Endothelial cell (in vitro differentiated cells): ENCODE measurements at places on chromosomes 7 and 10.

GRCh38 chr7:15418264-15418663 is 143.6 kb downstream of the AGMO start:
- H3K27ac ChIP-seq, result no peak overlapping the region
- no peaks in the 10 kb centered on the region for H3K27me3 ChIP-seq
- H3K4me3 ChIP-seq, result no peak overlapping the region
- no peaks in the 10 kb centered on the region for H3K36me3 ChIP-seq

DNA sequence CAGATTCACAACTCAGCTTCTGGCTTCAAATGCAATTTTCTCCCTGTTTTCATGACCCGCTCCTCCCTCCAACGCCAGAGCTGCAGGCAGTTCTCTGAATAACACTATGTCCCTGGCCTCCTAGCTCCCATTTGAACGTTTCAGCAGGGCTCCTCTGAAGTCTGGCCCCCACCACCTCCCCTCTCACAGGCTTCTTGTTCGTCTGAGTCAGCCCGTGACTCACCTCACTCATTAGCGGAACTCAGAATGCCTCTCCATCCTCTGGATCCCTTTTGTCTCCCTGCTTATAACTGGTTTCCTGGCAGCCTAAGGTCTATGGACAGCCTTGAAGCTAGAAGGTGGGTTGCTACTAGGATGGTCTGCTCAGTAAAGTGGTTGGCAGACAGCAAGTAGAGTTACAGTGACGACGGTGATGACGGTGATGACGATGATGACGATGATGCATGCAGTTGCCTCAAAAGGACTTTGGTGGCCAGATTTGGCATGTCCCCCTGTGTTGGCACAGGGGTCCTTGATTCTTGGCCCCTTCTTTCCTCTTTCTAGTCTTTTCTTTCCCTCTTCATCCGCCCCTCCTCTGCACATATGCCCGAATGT is 83.3 kb upstream of the MKLN1 start:
- no peaks in the 10 kb centered on the region for H3K36me3 ChIP-seq
- H3K4me3 ChIP-seq, result no peak overlapping the region
- H3K27me3 ChIP-seq, result peaks cover 2% of the 10 kb centered on the region
- H3K27ac ChIP-seq, result no peak overlapping the region
- H3K4me1 ChIP-seq, result no peaks in the 10 kb centered on the region

GRCh38 chr7:33578881-33579672 is 326.3 kb upstream of the BMPER start:
- H3K4me1 ChIP-seq, result peaks cover 22% of the 10 kb centered on the region
- no peak overlapping the region for H3K27ac ChIP-seq
- peaks cover 6% of the 10 kb centered on the region for H3K36me3 ChIP-seq
- DNase-seq, result no peak
- no peak overlapping the region for H3K4me3 ChIP-seq
- peaks cover 4% of the 10 kb centered on the region for H3K27me3 ChIP-seq

DNA sequence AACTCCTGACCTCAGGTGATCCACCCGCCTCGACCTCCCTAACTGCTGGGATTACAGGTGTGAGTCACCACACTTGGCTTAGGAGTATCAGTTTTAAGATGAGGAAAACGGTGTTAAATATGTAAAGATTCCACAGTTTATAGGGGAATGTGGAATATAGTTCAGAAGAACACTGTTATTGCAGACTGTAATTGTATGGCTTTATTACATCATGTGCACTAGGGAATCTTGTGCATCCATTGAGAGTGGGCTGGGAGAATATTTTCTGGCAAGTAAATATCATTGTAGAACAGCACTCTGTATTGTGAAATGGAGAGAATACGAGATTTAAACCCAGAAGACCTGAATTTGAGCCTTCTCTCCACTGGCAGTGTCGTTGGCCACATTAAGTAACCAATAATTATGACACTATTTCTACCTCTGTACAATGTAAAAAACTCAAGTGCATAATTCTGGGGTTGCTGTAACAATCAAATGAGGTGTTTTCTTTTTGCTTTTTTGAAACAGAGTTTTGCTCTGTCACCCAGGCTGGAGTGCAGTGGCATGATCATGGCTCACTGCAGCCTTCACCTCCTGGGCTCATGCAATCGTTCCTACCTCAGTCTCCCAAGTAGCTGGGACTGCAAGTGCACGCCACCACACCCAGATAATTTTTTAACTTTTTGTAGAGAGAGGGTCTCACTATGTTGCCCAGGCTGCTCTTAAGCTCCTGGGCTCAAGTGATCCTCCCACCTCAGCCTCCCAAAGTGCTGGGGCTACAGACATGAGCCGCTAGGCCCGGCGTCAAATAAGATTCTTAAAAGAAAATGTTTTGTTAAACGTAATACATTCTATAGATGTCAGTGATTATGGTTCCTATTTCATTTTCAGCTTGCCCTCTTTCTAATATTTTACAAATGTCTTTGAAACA is 12.0 kb upstream of the PARD3 start:
- DNase-seq, result no peak
- no peak overlapping the region for H3K27ac ChIP-seq
- H3K4me3 ChIP-seq, result no peak overlapping the region
- no peaks in the 10 kb centered on the region for H3K36me3 ChIP-seq
- H3K27me3 ChIP-seq, result peaks cover 3% of the 10 kb centered on the region
- H3K4me1 ChIP-seq, result peaks cover 41% of the 10 kb centered on the region

DNA sequence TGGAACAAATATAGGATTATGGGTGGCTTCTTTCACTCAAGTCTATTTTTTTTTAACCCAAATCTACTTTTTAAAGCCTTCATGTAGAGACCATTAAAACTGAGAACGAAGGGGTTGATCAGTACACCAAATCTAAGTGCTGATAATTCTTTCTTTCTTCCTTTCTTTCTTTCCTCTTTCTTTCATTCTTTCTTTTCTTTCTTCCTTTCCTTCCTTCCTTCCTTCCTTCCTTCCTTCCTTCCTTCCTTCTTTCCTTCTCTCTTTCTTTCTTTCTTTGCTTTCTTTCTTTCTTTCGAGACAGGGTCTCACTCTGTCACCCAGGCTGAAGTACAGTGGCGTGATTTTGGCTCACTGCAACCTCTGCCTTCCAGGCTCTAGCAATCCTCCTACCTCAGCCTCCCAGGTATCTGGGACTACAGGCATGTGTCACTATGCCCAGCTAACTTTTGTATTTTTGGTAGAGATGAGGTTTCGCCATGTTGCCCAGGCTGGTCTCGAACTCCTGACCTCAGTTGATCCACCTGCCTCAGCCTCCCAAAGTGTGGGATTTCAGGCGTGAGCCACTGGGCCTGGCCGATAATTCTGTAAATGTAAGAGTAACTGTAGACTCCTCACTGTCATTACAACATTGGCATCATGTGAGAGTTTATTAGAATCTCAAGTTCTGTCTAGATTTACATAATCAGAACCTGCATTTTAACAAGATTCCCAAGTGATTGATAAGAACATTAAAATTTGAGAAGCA is 236.4 kb downstream of the TFEC start:
- no peaks in the 10 kb centered on the region for H3K4me1 ChIP-seq
- DNase-seq, result no peak
- no peak overlapping the region for H3K4me3 ChIP-seq
- H3K36me3 ChIP-seq, result no peaks in the 10 kb centered on the region

GRCh38 chr7:40220421-40220911 is 85.7 kb downstream of the SUGCT start:
- no peaks in the 10 kb centered on the region for H3K36me3 ChIP-seq
- H3K27ac ChIP-seq, result no peak overlapping the region
- no peaks in the 10 kb centered on the region for H3K4me1 ChIP-seq
- no peaks in the 10 kb centered on the region for H3K27me3 ChIP-seq
- H3K4me3 ChIP-seq, result no peak overlapping the region
- DNase-seq, result no peak

- peaks cover 6% of the 10 kb centered on the region for H3K36me3 ChIP-seq
- no peak for DNase-seq
- H3K27me3 ChIP-seq, result peaks cover 3% of the 10 kb centered on the region
- no peak overlapping the region for H3K27ac ChIP-seq
- H3K4me1 ChIP-seq, result no peaks in the 10 kb centered on the region
Observed at GRCh38 chr10:76403912-76404311, 972.5 kb downstream of the LRMDA start.

GRCh38 chr7:99794585-99795502 is 10.9 kb upstream of the CYP3A4 start:
- H3K4me1 ChIP-seq, result no peaks in the 10 kb centered on the region
- no peaks in the 10 kb centered on the region for H3K36me3 ChIP-seq
- peak overlapping the region; percentile 12 for H3K27ac ChIP-seq
- H3K4me3 ChIP-seq, result no peak overlapping the region
- no peak for DNase-seq

GRCh38 chr7:73833251-73833919 is 2.6 kb downstream of the CLDN4 start:
- H3K4me1 ChIP-seq, result peaks cover 6% of the 10 kb centered on the region
- H3K4me3 ChIP-seq, result no peak overlapping the region
- no peak overlapping the region for H3K27ac ChIP-seq

DNA sequence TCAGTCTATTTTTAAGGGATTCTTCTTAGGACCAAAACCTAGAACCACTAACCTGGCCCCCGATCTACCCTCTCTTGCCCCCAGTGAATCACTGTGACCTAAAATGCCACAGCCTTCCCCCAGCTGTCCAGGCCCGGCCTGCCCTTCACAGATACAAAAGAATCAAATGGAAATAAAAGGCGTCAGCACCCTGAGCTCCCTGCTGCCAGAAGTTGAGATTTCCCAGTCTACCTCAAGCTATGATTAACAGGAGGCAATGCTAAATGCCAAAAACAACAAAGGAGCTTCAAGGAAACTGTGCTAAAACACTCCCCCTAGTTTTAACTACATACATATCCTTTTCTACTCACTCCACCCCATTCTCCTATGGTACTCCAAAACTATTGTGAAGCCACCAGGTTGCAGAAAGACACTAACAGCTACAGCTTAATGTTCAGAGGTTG is 67.8 kb downstream of the GSAP start:
- no peaks in the 10 kb centered on the region for H3K27me3 ChIP-seq
- H3K4me3 ChIP-seq, result no peak overlapping the region
- no peaks in the 10 kb centered on the region for H3K36me3 ChIP-seq
- peaks cover 40% of the 10 kb centered on the region for H3K4me1 ChIP-seq
- no peak for DNase-seq
- H3K27ac ChIP-seq, result no peak overlapping the region

- H3K36me3 ChIP-seq, result peaks cover 7% of the 10 kb centered on the region
- no peak overlapping the region for H3K4me3 ChIP-seq
- H3K27ac ChIP-seq, result no peak overlapping the region
- H3K4me1 ChIP-seq, result no peaks in the 10 kb centered on the region
Observed at GRCh38 chr7:3738964-3739363, 437.9 kb downstream of the SDK1 start.

GRCh38 chr10:17386616-17387075 is 67.7 kb downstream of the ST8SIA6 start:
- no peak for DNase-seq
- H3K27me3 ChIP-seq, result peaks cover 5% of the 10 kb centered on the region
- no peak overlapping the region for H3K4me3 ChIP-seq
- no peak overlapping the region for H3K27ac ChIP-seq

- peaks cover 10% of the 10 kb centered on the region for H3K27me3 ChIP-seq
- DNase-seq, result no peak
- H3K36me3 ChIP-seq, result peaks cover 5% of the 10 kb centered on the region
- H3K27ac ChIP-seq, result peak overlapping the region; percentile 6
- H3K4me3 ChIP-seq, result no peak overlapping the region
Observed at GRCh38 chr7:31000161-31000693, 36.5 kb downstream of the GHRHR start.

DNA sequence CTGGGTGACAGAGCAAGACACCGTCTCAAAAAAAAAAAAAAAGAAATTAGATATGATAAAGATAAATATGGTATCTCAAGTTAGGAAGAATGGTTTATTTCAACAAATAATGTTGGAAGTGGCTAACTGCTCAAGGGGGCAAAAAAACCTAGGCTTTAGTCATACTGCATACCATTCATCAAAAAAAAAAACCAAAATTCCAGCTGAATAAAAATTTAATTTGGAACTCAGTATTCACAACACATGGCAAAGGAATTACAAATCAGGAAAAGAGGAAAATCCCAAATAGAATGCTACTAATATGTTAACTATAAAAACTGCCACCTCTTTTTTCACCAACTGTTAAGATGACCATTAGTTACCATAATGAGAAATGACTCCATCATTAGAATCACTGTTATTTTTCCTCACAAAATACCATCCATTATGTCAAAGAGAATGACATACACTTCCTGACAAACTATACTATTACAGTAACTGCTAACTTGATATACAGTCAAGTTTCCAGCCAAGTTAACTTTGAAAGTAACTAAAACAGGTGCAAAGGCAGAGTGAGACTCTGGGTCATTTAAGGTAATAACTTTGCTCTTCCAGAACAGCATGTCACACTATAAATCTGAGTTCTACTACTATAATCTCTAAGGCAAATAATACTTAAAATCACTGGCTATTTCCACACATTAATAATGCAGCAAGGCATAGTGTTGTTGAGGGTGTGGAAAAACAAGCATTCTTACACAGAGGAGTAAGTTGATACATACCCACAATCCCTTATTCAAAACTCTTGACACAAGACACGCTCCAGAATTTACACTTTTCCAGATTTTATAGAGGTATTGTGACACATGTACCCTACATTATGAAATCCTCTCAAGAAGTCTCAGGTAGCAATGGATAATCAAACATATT is 10.2 kb downstream of the KBTBD2 start:
- peaks cover 27% of the 10 kb centered on the region for H3K4me1 ChIP-seq
- DNase-seq, result no peak
- H3K4me3 ChIP-seq, result no peak overlapping the region
- H3K27ac ChIP-seq, result no peak overlapping the region
- peaks cover 4% of the 10 kb centered on the region for H3K36me3 ChIP-seq
- peaks cover 4% of the 10 kb centered on the region for H3K27me3 ChIP-seq

DNA sequence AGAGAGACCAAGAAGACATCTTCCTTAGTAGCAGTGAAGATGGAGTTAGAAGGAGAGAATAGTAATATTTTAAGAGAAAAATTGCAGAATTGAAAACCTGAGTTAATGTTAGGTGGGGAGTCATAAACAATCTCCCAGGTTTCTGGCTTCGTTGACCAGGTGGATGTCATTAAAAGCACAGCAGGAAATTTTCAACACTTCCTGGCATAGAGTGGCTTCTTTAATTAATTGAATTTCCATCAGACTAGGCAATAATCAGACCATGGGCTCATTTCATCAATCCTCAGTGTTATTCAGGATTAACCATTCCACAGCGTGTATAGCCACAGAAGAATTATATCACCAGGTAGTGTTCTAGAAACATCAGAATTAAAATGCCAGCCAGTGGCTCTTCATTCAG is 268.2 kb downstream of the CCDC3 start:
- H3K4me1 ChIP-seq, result no peaks in the 10 kb centered on the region
- no peaks in the 10 kb centered on the region for H3K36me3 ChIP-seq
- no peak for DNase-seq
- no peak overlapping the region for H3K4me3 ChIP-seq
- no peak overlapping the region for H3K27ac ChIP-seq

DNA sequence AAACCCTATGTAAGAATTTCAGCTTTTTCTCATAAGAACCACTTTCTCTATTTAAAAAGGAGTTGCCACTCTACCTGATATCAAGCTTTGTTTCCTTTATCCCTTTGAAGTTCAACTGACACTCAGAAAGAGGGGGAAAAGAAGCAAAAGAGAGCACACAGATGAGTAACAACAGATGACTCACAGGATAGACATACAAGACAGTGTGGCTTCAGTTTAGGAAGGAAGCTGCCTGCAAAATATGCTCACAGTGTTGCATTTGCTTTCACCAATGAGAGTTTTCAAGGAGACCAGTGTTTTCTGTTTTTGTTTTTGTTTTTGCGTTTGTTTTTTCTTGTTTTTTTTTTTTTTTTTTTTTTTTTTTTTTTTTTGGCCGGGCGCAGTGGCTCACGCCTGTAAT is 1181.6 kb downstream of the DNAJB9 start:
- H3K4me3 ChIP-seq, result no peak overlapping the region
- no peaks in the 10 kb centered on the region for H3K27me3 ChIP-seq
- H3K4me1 ChIP-seq, result no peaks in the 10 kb centered on the region
- H3K36me3 ChIP-seq, result no peaks in the 10 kb centered on the region
- no peak for DNase-seq

GRCh38 chr7:44258423-44258760 is 57.6 kb downstream of the YKT6 start:
- H3K27ac ChIP-seq, result no peak overlapping the region
- H3K4me1 ChIP-seq, result peaks cover 4% of the 10 kb centered on the region
- no peak for DNase-seq
